ENCODE measurements at places on chromosomes 6 and 20. TPM values are rescaled to one million over a fixed set of nuclear protein-coding genes. Genes with fewer than 3 reads are reported as not detected.

Gene ZNF512B
- total RNA-seq: 5.2 TPM

Gene TUBB2B
- total RNA-seq: 12.7 TPM

Gene PLEKHG1
- total RNA-seq: 53.0 TPM

Gene MDFI
- 2.1 TPM for total RNA-seq

Gene CLVS2
- 0.41 TPM for total RNA-seq

Gene PPP1R16B
- 10.1 TPM for total RNA-seq

Gene SPDEF
- total RNA-seq: 34.8 TPM

Gene PSORS1C2
- not detected for total RNA-seq

Gene HTR1B
- total RNA-seq: not detected

Gene RNF144B
- 1.4 TPM for total RNA-seq

Gene FAM50B
- 5.2 TPM for total RNA-seq

GRCh38 chr20:24738981-24739633 is 210.0 kb upstream of the CST7 start:
- DNase-seq: no peak
- H3K27ac ChIP-seq: no peak overlapping the region
- H3K36me3 ChIP-seq: no peaks in the 10 kb centered on the region
- H3K27me3 ChIP-seq: no peaks in the 10 kb centered on the region
- H3K4me3 ChIP-seq: no peak overlapping the region

DNA sequence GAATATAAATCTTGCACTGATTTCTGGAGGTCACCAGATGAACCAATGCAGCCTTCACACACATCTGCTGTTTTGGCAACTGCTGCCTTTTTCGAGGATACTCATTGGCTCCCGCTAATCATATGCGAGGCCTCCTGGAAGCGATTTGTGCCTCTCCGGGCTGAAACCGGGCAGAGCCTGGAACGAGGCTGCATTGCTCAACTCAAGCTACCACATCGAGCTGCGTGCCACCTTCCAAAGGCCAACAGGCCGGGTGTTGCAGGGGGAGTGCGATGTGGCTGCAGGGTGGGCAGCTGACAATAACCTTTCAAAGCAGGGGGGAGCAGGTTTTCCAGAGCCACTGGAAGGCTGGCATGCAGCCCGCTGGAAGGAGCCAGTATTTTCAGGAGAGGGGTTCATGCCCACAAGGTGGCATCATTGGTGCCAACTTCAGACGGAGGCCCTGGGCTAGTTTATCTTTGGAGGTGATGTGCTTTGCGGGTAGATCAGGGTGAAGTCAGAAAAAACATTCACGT is 122.6 kb upstream of the IFNGR1 start:
- no peaks in the 10 kb centered on the region for H3K27me3 ChIP-seq
- peak; percentile 17 for DNase-seq
- no peak overlapping the region for H3K4me3 ChIP-seq

GRCh38 chr6:15001326-15001910 is 244.5 kb upstream of the JARID2 start:
- no peaks in the 10 kb centered on the region for H3K4me1 ChIP-seq
- H3K27me3 ChIP-seq: no peaks in the 10 kb centered on the region
- H3K36me3 ChIP-seq: no peaks in the 10 kb centered on the region
- no peak for DNase-seq
- no peak overlapping the region for H3K27ac ChIP-seq

GRCh38 chr20:52601295-52601971 is 370.7 kb upstream of the TSHZ2 start:
- H3K4me3 ChIP-seq: no peak overlapping the region
- H3K27ac ChIP-seq: no peak overlapping the region
- DNase-seq: no peak
- H3K4me1 ChIP-seq: no peaks in the 10 kb centered on the region

DNA sequence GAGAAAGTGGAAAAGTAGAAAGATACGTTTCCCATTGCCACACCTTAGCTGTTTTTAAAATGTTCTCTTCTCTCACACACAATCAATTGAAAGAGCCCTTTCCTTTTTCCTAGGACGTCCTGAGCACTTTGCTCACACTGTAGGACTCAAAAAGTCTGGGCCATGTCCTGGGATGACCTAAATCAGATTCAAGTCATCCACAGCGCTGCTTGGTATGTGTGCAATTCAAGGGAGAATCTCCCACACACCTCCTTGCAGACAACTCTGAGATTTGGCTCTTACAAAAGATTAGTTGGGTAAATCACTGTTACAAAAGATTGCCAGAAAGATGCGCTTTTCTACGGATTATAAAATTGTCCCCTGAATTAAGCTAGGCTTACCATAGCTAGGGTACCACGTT is 130.1 kb downstream of the RNASET2 start:
- H3K4me1 ChIP-seq: no peaks in the 10 kb centered on the region
- DNase-seq: no peak
- H3K27ac ChIP-seq: no peak overlapping the region
- no peaks in the 10 kb centered on the region for H3K27me3 ChIP-seq

- no peaks in the 10 kb centered on the region for H3K36me3 ChIP-seq
- no peaks in the 10 kb centered on the region for H3K27me3 ChIP-seq
- peak overlapping the region; percentile 79 for H3K27ac ChIP-seq
- peaks cover 68% of the 10 kb centered on the region for H3K4me1 ChIP-seq
- H3K4me3 ChIP-seq: no peak overlapping the region
These were observed 9.1 kb downstream of the SMPDL3A start for GRCh38 chr6:122798099-122798641.

- no peak for DNase-seq
- H3K4me1 ChIP-seq: peaks cover 4% of the 10 kb centered on the region
- H3K27ac ChIP-seq: no peak overlapping the region
- H3K27me3 ChIP-seq: no peaks in the 10 kb centered on the region
These were observed 817.1 kb downstream of the KIF16B start for GRCh38 chr20:15756002-15756753.

DNA sequence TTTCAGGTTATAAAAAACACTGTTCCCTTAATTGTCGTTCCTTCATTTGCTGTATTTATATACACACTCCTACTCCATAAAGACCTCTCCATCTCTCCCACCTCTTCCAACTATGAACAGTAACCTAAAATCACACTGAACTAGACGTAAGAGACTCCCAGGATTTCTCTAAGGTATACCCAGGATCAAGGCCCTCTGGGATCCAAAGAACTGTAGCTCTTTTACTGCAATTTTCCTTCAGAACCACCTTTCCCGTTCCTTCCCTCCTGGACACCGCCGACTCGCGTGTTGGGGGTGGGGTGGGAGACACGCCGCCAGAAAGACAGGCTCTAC is 680 bp downstream of the LATS1 start:
- no peaks in the 10 kb centered on the region for H3K36me3 ChIP-seq
- peak overlapping the region; percentile 96 for H3K27ac ChIP-seq
- peak overlapping the region; percentile 84 for H3K4me3 ChIP-seq
- H3K4me1 ChIP-seq: peaks cover 16% of the 10 kb centered on the region

GRCh38 chr6:36755435-36756348 is 58.1 kb downstream of the RAB44 start:
- H3K4me3 ChIP-seq: no peak overlapping the region
- H3K27ac ChIP-seq: peak overlapping the region; percentile 73
- DNase-seq: peak; percentile 52
- H3K27me3 ChIP-seq: no peaks in the 10 kb centered on the region

- no peak for DNase-seq
- H3K27me3 ChIP-seq: no peaks in the 10 kb centered on the region
- H3K4me3 ChIP-seq: no peak overlapping the region
- H3K36me3 ChIP-seq: no peaks in the 10 kb centered on the region
- H3K4me1 ChIP-seq: peaks cover 21% of the 10 kb centered on the region
- H3K27ac ChIP-seq: no peak overlapping the region
These were observed 99.9 kb upstream of the SHLD1 start for GRCh38 chr20:5650280-5650691.

- no peaks in the 10 kb centered on the region for H3K36me3 ChIP-seq
- no peaks in the 10 kb centered on the region for H3K4me1 ChIP-seq
- no peak for DNase-seq
- no peak overlapping the region for H3K27ac ChIP-seq
These were observed 142.8 kb upstream of the B3GAT2 start for GRCh38 chr6:71099649-71100048.

GRCh38 chr6:912871-913835 is 220.2 kb upstream of the EXOC2 start:
- H3K27ac ChIP-seq: no peak overlapping the region
- H3K27me3 ChIP-seq: peaks cover 17% of the 10 kb centered on the region
- DNase-seq: peak; percentile 21
- H3K4me3 ChIP-seq: no peak overlapping the region

DNA sequence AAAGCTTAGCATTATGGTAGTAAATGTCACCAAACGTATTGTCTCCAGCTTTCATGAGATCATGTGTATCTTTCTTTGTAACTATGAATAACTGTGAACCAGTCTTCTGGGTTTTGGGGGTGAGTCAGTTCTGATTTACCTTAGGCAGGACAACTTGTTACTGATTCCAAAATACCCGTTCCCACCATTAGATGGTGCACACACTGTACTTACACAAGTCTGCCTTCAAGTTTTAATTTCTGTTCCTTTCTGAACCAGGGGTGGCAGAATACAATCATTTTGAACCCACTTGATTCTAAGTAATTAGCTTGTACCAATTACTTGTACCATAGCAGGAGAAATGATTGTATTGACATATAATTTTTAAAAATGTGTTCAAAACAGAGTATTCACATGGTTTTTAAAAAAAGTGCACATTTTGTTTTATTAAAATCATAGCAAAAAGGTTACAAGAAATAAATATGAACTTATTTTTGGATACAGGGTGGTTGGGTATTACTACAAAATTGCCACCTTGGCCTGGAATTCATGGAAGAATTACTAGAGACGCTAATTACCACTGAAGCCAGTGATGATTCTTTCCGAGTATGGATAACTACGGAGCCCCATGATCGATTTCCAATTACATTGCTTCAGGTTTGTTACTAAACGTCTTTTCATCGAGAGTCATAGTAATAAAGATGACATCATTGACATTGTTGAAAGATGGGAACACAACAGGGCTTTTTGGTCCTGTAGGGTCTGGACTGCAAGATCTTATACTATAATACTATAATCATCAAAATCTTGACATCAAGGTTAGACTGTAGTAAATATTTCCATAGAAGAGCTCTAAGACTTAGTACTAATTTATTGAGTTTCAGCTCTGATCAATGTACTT is 75.2 kb upstream of the GLP1R start:
- no peaks in the 10 kb centered on the region for H3K36me3 ChIP-seq
- H3K27me3 ChIP-seq: peaks cover 28% of the 10 kb centered on the region
- no peak overlapping the region for H3K4me3 ChIP-seq
- DNase-seq: no peak
- H3K27ac ChIP-seq: no peak overlapping the region
- H3K4me1 ChIP-seq: peaks cover 6% of the 10 kb centered on the region

DNA sequence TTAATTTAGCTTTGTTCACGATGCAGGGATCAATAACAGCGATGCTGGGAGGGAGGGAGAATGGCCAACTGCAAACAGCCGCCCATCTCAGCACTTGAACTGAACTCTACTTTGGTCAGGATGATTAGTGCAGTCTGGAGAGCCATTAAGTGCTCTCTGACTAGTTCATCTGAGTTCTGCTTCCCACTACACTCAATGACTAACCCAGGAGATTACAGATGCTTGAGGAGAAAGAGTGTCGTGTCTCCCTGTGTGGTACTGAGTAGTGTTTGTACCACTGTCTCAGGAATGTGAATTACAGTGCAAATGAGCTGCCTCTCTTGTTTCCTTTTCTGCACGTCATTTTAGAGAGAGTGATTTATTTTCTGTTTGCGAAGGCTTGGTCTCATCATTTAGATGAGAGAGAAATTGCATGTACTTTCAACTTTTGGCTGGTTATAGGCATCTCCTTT is 23.5 kb downstream of the CARMIL1 start:
- H3K4me1 ChIP-seq: peaks cover 49% of the 10 kb centered on the region
- H3K27ac ChIP-seq: peak overlapping the region; percentile 60
- no peak for DNase-seq
- H3K27me3 ChIP-seq: no peaks in the 10 kb centered on the region
- H3K36me3 ChIP-seq: no peaks in the 10 kb centered on the region
- no peak overlapping the region for H3K4me3 ChIP-seq

- peaks cover 32% of the 10 kb centered on the region for H3K27me3 ChIP-seq
- H3K4me1 ChIP-seq: no peaks in the 10 kb centered on the region
- no peak overlapping the region for H3K4me3 ChIP-seq
- H3K36me3 ChIP-seq: no peaks in the 10 kb centered on the region
- no peak for DNase-seq
These were observed 15.6 kb upstream of the SNRPB2 start for GRCh38 chr20:16714242-16714641.

DNA sequence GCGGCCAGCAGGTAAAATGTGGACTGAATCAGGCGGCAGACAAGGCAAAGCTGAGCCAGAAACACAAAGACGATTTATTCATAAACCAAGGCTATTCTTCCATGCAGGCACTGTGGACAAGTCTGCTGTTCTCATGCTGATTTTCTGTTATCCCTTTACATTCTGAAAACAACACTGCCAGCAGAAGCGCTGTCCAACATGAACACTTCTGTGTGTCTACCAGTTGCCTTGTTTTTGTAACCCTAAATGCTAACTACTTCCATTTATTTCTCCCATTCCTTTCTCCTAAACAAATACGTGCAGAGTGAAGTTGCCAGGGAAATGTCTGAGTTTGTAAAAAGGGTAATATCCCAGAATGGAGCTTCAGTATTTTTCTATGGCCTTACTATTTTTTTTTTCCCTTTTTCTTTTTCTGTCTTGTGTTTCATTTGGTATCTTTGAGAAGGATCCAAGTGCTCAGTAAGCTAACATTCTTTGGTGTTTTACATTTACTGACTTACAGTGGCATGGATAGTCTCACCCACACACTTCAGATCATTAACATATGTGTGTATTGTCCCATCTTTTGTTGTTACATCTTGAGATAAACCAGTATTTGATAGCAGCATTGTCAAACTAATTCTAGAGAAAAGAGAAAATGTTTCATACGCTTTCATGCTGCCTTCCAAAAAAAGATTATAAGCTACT is 1308.9 kb upstream of the MAP3K7 start:
- no peaks in the 10 kb centered on the region for H3K36me3 ChIP-seq
- DNase-seq: no peak

DNA sequence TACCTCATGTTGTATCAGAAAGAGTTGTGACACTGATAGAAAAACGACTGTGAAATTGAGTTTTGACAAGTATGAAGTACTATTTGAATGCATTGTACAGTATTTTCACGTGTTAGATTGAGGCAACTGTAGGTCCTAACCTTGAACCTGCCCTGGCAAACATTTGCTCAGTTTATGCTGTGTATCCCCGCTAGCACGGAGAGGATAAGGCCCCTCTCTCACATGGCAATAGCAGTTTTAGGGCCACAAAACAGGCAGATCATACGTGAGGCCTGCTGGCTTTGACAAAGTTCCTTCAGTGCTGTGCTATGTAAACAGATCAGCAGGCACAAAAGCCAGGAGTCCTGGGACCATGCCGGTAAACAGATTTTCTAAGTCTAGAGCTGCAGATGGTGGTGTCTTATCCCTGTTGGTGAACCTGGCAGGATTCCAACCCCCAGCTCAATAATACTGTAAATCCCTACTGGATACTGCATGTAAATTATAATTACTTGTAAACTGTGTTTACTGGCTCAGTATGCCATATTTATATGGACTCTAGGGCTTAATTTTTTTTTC is 23.8 kb upstream of the FAM217A start:
- DNase-seq: no peak
- H3K36me3 ChIP-seq: no peaks in the 10 kb centered on the region
- no peak overlapping the region for H3K4me3 ChIP-seq
- H3K27ac ChIP-seq: peak overlapping the region; percentile 46

- H3K27ac ChIP-seq: no peak overlapping the region
- DNase-seq: no peak
- H3K4me3 ChIP-seq: no peak overlapping the region
- no peaks in the 10 kb centered on the region for H3K36me3 ChIP-seq
- no peaks in the 10 kb centered on the region for H3K27me3 ChIP-seq
These were observed 37.0 kb downstream of the VSTM2L start for GRCh38 chr20:37939701-37940560.

Measured in transverse colon (tissue), 4 donors.